ENCODE measurements at places on chromosomes 12 and 14.

- peak; percentile 57 for DNase-seq
Measured at GRCh38 chr14:23099212-23099861, 4.0 kb downstream of the C14orf119 start.

DNA sequence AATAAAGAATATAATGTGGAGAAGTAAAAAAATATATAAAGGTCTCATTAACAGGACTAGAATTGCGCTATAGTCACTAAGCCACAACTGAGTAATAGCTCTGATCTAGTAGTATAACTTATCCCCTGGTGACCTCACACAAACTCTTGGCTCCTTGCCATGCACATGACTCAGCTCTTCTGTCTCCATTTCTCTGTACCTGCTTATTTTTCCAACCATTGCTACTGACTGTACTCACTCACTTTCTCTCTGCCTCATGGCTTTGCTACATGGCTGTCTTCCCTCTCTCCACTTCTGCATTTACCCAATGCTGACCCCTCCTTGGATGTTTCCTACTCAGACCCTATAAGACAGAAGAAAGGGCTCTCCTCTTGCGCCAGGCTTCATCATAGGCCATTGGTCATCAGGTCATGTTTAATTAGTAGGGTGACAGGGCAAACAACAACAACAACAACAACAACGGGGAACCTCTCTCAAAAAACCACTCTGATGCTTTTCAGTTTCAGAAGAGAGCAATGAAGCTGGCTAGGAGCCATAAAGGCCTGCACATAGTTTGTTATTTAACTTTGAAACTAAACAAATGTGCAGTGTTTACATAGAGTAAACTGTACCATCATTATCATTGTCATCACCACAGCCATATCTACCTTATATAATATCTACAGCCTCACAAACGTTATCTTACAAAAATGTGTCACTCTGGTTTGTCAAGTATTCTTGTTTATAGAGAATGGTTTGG is 25.6 kb upstream of the KRAS start:
- peak; percentile 89 for DNase-seq

DNA sequence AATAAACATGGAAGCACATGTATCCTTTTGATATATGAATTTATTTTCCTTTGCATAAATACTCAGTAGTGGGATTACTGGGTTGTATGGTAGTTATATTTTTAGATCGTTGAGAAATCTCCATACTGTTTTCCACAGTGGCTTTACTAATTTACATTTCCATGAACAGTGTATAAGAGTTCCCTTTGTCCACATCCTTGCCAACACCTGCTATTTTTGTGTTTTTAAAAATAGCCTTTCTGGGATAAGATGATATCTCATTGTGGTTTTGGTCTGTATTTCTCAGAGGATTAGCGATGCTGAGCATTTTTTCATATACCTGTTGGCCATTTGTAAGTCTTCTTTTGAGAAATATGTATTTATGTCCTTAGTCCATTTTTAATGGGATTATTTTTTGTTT is 329.2 kb upstream of the KITLG start:
- DNase-seq, result no peak

- no peak for DNase-seq
Measured at GRCh38 chr12:128796439-128797118, 27.2 kb downstream of the SLC15A4 start.

DNA sequence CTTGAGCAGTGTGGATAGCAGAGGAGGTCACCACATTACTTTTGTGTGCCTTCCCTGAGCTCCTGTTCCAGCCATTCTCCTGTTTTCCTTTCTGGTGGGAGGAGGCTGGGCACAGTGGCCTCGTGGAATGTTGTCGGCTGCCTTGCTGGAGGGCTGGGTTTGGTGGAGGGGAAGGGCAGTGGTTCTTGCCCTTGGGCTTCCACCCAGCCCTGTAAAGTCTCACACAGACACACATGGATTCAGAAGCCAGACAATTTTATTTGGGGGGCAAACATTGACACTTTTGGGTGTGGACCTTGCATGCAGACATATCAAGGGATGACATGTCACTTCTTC is 866 bp downstream of the NPFF start:
- no peak for DNase-seq

- no peak for DNase-seq
Measured at GRCh38 chr12:55686366-55687010, 21.2 kb downstream of the ITGA7 start.

- DNase-seq, result no peak
Measured at GRCh38 chr14:76848879-76849278, 22.7 kb downstream of the LRRC74A start.

DNA sequence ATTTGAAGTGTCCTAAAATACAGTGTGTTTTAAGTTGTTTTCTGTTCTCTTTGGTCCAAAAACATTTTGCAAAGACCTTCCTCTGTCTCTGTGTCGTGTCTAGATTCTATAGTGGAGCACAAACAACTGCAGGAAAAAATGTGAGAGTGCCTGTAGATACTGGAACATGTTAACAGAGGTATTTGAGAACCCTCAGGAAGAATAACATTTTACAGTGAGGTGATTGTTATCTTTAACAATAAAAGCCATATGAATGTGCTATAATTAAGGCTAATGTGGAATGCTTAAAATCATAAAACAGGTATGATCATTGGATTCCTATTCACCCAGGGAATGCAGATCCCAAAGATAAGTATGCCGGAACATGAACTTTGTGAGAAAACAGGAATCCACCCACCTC is 98.0 kb downstream of the SAMD4A start:
- DNase-seq, result no peak

GRCh38 chr12:130775953-130776856 is 60.1 kb upstream of the RIMBP2 start:
- peak; percentile 10 for DNase-seq

GRCh38 chr12:89376202-89376529 is 23.9 kb upstream of the DUSP6 start:
- DNase-seq, result no peak

DNA sequence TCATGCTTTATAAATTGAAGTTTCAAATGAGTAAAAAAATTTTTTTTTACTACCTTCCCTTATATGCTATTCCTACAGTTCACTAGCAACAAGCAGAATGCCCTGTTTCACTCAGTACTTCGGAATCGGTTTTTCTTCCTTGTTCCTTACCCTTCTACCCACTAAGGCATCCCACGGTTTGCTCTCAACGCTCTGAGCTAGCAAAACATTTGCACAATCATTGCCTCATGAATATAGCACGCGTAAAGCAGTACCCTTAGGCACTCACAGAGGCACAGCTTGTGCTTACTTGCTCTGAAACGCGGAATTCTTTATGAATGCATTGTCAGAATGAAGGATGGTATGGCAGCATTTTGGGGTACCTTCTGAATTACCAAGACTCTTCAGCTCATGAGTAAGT is 45.0 kb downstream of the PPP1R13B start:
- no peak for DNase-seq

- no peak for DNase-seq
Measured at GRCh38 chr12:112836736-112837628, 45.4 kb downstream of the RPH3A start.

GRCh38 chr12:106194351-106194750 is 53.5 kb downstream of the CKAP4 start:
- no peak for DNase-seq

DNA sequence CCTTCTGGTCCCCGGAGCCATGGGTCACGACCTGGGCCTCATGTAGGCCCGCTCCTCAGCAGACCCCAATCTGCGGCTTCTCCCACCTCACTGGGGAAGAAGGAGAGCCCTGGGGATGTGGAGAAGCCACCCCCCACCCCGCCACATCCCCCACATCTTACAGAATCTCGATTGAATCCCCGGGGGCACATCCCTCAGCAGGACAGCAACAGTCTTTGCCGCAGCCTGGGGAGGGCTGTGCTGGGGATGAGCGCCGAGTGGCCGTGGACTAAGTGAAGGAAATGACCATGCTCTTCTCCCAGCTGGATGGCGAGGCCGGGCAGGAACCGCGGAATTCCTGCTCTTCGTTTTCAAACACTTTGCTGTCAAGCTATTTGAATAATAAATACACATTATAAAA is 169.0 kb upstream of the RTL1 start:
- DNase-seq, result no peak

DNA sequence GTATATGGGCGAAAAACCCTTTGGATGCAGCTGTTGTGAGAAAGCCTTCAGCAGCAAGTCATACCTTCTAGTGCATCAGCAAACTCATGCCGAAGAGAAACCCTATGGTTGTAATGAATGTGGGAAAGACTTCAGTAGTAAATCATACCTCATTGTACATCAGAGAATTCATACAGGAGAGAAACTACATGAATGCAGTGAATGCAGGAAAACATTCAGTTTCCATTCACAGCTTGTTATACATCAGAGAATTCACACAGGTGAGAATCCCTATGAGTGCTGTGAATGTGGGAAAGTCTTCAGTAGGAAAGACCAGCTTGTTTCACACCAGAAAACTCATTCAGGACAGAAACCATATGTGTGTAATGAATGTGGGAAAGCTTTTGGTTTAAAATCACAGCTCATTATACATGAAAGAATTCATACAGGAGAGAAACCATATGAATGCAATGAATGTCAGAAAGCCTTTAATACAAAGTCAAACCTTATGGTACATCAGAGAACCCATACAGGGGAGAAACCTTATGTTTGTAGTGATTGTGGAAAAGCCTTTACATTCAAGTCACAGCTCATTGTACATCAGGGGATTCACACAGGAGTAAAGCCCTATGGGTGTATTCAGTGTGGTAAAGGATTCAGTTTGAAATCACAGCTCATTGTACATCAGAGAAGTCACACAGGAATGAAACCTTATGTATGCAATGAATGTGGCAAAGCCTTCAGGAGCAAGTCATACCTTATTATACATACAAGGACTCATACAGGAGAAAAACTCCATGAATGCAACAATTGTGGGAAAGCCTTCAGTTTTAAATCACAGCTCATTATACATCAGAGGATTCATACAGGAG is 21.4 kb downstream of the ZNF268 start:
- DNase-seq, result no peak

GRCh38 chr14:81855007-81855406 is 321.4 kb upstream of the SEL1L start:
- no peak for DNase-seq

- DNase-seq, result no peak
Measured at GRCh38 chr14:64857979-64858744, 21.5 kb downstream of the SPTB start.

- no peak for DNase-seq
Measured at GRCh38 chr12:131372171-131372475, 338.8 kb upstream of the SFSWAP start.

GRCh38 chr12:96489392-96490056 is at the start of gene CFAP54:
TSS of gene CFAP54 (plus strand) at chr12:96489577. CDS start at chr12:96489610, 33 bp downstream.
- DNase-seq, result peak; percentile 94

- no peak for DNase-seq
Measured at GRCh38 chr14:51024377-51024776, 70.5 kb downstream of the TRIM9 start.

- DNase-seq, result no peak
Measured at GRCh38 chr12:25187781-25188180, 7.2 kb downstream of the DNAI7 start.

All from hematopoietic multipotent progenitor cell treated with erythropoietin and hydrocortisone succinate and interleukin-3 and kit ligand, for 8 days (in vitro differentiated cells).